ENCODE measurements at places on chromosomes 1 and 21.

DNA sequence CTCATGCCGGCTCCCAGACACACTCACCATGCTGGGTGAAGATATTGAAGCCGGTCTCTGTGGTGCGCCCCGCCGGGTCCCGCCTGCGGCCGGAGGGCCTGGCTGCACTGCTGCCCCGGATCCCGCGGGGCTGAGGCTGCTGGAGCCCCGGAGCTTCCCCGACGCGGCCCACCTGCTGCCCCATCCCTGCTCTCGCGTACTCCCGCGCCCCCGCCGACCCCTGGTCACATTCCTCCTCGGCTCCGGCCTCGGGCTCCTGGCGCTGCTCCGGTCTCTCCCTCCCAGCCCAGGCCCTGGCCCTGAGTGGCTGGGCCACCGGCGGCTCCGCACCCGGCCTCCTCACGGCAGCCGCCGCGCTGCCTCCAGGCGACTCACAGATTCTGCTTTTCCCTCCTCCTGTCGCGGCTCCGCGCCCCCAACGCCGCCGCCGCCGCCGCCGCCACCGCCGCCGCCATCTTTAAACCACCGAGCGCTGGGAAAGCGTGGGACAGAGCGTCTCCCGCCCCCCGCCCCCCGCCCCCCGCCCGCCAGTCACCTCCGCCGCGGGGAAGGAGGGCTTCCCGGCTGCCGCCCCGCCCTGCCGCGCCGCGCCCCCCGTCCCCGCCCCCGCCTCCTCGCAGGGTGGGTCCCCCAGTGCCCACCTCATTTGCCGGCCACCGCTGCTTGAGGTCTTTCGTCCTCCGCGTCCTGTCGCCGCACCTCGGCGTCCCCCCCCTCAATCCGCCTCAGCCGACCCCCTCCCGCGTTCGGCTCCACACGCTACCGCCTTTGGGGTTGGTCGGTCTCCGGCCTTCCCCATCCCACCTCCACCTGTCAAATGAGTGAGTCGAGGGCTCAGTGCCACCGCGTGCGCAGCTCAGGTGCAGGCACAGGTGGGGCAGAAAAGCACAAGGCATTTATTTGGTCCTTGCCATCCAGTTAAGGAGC, at the start of gene ABL2:
ABL2 (minus strand) TSS at position 464 of the 927 bp plus-strand sequence; CDS start at position 184, 280 bp downstream.
- H3K27ac ChIP-seq = peak within 1 kb of the TSS; percentile 65
- DNase-seq = peak; percentile 71
- peaks cover 23% of the 10 kb centered on the region for H3K4me1 ChIP-seq
- no peaks in the 10 kb centered on the region for H3K27me3 ChIP-seq
- peak within 1 kb of the TSS; percentile 91 for H3K4me3 ChIP-seq
- no peaks in the 10 kb centered on the region for H3K36me3 ChIP-seq

GRCh38 chr1:64810001-64810400, 65.1 kb downstream of the RAVER2 start:
- H3K27ac ChIP-seq = no peak overlapping the region
- H3K36me3 ChIP-seq = no peaks in the 10 kb centered on the region
- no peaks in the 10 kb centered on the region for H3K27me3 ChIP-seq
- no peaks in the 10 kb centered on the region for H3K4me1 ChIP-seq
- DNase-seq = no peak

DNA sequence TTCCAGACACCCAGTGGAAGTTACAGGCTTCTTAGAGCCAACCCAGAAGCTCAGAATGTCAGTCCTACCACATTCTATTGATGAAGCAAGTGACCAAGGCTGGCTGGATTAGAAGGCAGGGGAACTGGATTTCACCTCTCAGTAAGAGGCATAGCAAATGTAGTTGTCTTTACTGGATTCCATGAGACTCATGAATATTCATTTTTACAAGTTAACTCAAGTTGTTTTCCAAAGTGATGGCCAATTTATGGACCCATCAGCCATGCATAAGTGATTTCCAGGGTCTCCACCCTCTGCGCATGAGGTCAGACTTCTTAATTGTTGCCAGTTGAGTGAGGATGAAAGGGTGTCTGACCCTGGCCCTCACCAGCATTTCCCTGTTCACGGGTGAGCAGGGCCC, 426.8 kb upstream of the VAMP3 start:
- peaks cover 6% of the 10 kb centered on the region for H3K27me3 ChIP-seq
- no peak overlapping the region for H3K27ac ChIP-seq
- H3K4me3 ChIP-seq = no peak overlapping the region
- DNase-seq = no peak
- H3K4me1 ChIP-seq = no peaks in the 10 kb centered on the region

GRCh38 chr21:30592140-30592539, at the start of gene KRTAP6-3:
KRTAP6-3 (plus strand) TSS chr21:30592440; CDS start chr21:30592446, 6 bp downstream.
- no peaks in the 10 kb centered on the region for H3K27me3 ChIP-seq
- no peaks in the 10 kb centered on the region for H3K36me3 ChIP-seq
- no peak within 1 kb of the TSS for H3K4me3 ChIP-seq
- DNase-seq = no peak
- H3K27ac ChIP-seq = no peak within 1 kb of the TSS

DNA sequence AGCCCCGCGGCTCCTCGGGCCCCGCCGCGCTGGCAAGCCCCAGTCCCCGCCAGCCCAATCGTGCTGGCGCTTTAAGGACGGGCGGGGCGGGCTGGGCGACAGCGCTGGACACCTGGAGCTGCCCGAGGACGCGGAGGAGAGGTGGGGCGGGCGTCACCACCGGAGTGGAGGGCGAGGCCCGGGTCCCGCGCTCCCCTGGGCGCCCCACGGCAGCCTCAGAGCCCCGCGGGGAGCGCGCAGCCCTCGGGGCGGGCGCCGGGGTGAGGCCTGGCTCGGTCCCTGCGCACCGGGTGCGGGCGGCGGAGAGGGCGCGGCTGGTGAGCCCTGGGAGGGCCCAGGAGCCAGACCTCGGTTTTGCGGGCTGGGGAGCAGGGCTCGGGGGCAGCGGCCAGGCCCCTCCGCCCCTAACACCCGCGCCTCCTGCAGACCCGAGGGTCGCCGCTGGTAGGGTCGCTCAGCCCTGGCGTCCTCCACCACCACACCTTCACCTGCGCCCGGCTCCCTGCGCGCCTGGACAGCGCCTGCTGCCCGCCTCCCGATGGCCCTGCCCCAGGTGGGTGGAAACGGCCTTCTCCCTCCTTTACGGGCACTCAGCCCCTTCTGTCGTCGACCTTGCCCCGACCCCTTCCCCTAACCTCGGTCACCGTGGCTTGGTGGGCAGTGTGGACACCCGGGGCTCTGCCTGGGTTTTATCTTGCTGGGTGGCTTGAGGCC, at the start of gene TMEM61:
TMEM61 (plus strand) TSS at position 101 of the 714 bp plus-strand sequence; CDS start at position 539, 438 bp downstream.
- no peak within 1 kb of the TSS for H3K4me3 ChIP-seq
- H3K27me3 ChIP-seq = peaks cover 11% of the 10 kb centered on the region
- H3K4me1 ChIP-seq = no peaks in the 10 kb centered on the region

Data from DND-41 (cell line).